Omental fat pad (tissue), 4 donors: ENCODE measurements at places on chromosomes 4 and X. TPM values are rescaled to one million over a fixed set of nuclear protein-coding genes. Genes with fewer than 3 reads are reported as not detected.

CLDN22 gene
- total RNA-seq = not detected

- no peak for DNase-seq
These were observed 85.7 kb upstream of the TENT5D start for GRCh38 chrX:80334583-80334982.

- DNase-seq = no peak
These were observed 212.5 kb upstream of the ZIC3 start for GRCh38 chrX:137353404-137353803.

DNA sequence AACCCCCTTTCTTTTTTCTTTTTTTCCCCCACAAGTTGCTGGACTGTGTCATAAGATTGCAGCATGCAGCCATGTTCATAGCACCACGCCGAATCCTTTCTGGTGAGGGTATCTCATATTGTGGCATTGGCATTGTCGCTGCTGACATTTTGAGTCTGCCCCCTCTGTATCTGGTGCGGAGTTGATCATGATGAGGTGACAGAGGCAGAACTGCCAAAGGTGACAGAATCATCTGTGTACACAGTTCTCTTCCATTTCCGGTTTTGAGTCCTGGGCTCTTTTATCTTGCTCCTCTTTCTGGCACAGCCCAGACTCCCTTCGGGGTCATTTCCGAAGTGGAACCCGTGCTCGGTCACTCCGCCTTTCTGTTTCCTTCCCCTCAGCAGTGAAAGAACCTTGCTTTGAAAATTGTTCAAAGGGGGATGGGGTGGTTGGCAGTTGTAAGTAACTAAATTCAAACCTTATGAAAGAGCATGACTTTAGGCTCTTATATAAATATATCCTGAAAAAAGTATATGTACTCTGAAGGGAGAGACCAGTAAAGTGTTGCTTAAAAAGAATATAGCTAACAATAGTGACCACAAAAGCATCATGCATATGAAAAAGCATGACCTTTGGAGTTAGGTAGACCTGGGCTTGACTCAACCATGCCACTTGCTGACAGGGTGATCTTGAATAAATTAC is 55.0 kb upstream of the BMP2K start:
- no peak for DNase-seq

DNA sequence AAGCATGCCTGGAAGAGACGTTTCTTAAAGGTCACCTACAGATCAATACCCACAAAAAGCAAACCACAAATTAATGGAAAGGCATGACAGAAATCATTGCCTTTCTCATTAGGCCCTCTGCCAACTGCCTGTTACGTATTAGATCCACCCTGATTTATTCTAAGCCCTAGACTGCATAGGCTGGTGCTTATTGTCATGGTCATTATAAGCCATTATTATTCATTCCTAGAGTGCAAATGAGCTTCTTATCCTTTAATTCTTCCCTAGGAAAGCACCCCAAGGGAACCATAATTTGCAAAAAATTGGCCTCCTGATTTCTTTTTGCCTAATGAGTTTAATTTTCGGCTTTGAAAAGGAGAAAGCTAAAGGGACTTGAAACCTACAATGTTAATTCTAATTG is 184.2 kb upstream of the GPRIN3 start:
- DNase-seq = no peak

PAGE2B gene
- not detected for total RNA-seq

GRCh38 chrX:110178179-110178865 is 139.6 kb downstream of the AMMECR1 start:
- no peak for DNase-seq

INTU gene
- 10.6 TPM for total RNA-seq

DNA sequence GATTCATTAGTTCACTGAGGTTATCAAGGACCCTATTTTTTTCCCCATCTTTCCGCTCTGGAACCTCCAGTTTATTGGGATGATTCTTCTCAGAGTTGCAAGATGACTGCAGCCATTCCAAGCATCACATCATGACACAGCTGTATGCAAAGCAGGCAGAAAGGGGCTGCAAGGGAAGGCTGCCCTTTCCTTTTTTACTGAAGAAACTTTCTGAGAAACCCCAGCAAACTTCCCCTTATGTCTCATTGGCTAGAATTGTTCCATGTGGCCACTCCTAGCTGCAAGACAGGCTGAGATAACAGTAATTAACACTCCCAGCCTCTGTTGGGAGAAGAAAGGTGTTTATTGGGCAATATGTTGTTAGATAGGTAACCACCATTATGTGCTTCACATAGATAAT is 102.6 kb downstream of the SATL1 start:
- no peak for DNase-seq

- DNase-seq = no peak
These were observed 43.6 kb upstream of the UCP1 start for GRCh38 chr4:140612357-140612756.

DNA sequence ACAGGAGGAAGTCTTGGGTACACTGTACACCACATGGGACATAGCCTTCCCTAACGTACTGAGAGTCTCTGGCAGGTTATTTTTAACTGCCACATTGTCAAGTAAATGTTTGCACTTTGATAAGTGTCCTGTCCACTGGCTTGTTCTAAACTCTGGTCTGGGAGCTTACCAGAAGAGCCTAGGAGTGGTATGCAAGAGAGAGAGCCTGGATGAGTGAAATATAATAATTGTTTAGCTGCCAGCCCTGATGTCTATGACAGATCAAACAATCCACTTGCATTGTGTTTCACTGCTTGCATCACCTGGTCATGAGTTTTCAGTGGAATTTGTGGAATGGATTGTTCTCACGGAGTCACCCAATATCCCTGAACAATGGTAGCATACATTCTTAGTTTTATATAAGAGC is 91.6 kb downstream of the SHROOM3 start:
- DNase-seq = no peak

DNA sequence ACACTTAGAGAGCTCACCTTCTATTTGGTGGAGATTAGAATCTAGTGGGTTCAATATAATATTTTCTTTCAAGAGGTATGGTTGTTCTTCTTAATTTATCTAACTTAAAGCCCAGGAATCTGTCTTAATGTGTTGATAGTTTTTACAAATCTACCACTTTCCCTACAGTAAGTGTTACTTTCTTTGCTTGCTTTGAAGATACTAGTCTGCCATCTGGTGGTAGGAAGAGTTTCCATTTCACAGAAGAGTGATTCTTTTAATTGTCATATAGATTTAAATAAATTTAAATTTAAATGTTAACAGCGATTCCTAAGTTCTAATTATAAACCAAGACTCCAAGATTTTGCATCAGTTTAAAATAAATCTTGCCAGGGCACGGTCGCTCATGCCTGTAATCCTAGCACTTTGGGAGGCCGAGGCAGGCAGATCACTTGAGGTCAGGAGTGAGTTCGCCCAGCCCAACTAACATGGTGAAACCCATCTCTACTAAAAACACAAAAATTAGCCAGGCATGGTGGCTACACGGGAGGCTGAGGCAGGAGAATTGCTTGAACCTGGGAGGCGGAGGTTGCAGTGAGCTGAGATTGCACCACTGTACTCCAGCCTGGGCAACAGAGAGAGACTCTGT is 43.5 kb downstream of the NUDT9 start:
- DNase-seq = no peak

FAM9B gene
- total RNA-seq = not detected

GRCh38 chr4:98802770-98803198 is 126.1 kb downstream of the EIF4E start:
- DNase-seq = no peak

SULT1B1 gene
- total RNA-seq = 3.1 TPM

IL2 gene
- total RNA-seq = not detected

NMU gene
- not detected for total RNA-seq

DNA sequence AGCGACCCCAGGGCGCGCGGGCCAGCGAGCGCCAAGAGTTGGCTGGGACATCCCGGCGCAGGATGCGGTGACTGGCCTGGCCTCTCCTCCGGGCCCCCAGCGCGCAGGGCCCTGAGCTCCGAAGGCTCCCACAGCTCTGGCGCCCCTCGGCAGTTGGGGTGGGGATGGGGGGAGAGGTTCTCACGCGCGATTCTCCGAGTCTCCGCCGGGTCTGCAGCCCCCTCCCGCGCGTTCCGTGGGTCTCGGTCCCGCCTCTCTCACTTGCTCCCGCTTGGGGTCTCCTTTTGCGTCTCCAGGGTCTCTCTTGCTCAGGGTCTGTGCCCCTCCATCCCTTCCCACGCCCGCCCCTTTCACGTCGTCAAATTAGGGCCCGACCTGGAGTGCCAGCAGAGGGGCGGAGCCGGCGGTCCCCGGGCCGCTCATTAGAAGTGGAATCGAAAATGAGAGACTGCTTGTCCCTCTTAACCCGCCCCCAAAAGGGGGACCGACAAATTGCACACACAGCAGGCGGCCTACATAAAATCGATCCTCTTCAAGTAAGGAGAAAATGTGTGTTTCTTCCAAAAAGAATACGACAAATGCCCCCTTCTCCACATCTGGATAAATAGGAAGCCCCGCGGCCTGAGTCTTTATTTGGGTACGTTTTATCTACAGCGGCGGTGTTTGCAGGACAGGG is 877 bp upstream of the NKX1-1 start:
- no peak for DNase-seq

- DNase-seq = no peak
These were observed 274.7 kb upstream of the FGF13 start for GRCh38 chrX:138986235-138986634.

GRCh38 chrX:47178337-47178736 is 15.3 kb upstream of the UBA1 start:
- no peak for DNase-seq

CCKAR gene
- not detected for total RNA-seq

- DNase-seq = no peak
These were observed 310.0 kb downstream of the ARHGAP24 start for GRCh38 chr4:85784947-85785346.

KDR gene
- total RNA-seq = 160 TPM

DNA sequence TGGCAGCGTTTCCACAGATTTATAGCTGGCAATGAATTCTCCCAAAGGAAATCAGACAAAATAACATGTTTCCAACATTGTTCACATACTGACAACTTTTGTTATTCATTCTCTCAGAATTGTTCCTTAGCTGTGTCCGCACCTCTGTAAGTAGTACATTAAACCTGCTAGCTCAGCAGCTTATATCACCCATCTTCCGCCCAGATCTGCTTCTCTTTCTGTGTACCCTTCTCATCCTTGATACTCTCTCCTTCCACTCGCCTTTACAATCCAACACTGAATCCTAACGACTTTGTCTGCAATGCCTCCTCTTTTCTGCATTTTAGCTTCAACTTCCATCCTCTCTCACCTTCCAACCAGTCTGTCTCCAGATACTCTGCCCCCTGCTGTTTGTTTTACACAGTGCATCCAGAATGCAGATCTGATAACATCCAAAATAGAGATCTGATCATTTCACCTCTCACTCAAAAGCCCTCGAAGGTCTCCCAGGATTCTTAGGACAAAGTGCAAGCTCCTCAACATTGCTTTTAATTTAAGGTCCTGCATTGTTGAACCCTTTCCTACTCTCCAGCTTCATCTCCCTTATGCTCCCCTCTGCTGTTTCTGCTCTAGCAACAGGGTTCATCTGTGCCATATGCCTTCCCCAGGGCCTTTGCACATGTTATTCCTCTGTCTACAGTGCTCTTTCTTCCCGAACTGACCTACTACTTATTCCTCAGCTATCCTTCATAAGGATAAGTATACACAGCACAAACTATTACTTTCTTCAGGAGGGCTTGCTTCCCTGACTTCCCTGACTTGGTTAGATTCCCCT is 67.3 kb upstream of the VBP1 start:
- no peak for DNase-seq

KLF3 gene
- 64.9 TPM for total RNA-seq

ANXA5 gene
- 810 TPM for total RNA-seq

GRCh38 chr4:137471461-137471860 is 60.8 kb downstream of the PCDH18 start:
- no peak for DNase-seq

- no peak for DNase-seq
These were observed 140.0 kb downstream of the COL4A6 start for GRCh38 chrX:108298165-108298602.

NAP1L2 gene
- 4.0 TPM for total RNA-seq

DNA sequence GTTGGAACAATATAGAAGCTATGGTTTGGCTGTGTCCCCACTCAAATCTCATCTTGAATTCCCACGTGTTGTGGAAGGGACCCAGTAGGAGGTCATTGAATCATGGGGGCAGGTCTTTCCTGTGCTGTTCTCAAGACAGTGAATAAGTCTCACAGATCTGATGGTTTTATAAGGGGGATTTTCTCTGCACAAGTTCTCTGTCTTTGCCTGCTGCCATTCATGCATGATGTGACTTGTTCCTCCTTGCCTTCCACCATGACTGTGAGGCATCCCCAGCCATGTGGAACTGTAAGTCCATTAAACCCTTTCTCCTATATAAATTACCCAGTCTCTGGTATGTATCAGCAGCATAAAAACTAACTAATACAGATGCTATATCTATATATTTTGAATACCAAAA is 135.2 kb upstream of the EDNRA start:
- DNase-seq = no peak

DNA sequence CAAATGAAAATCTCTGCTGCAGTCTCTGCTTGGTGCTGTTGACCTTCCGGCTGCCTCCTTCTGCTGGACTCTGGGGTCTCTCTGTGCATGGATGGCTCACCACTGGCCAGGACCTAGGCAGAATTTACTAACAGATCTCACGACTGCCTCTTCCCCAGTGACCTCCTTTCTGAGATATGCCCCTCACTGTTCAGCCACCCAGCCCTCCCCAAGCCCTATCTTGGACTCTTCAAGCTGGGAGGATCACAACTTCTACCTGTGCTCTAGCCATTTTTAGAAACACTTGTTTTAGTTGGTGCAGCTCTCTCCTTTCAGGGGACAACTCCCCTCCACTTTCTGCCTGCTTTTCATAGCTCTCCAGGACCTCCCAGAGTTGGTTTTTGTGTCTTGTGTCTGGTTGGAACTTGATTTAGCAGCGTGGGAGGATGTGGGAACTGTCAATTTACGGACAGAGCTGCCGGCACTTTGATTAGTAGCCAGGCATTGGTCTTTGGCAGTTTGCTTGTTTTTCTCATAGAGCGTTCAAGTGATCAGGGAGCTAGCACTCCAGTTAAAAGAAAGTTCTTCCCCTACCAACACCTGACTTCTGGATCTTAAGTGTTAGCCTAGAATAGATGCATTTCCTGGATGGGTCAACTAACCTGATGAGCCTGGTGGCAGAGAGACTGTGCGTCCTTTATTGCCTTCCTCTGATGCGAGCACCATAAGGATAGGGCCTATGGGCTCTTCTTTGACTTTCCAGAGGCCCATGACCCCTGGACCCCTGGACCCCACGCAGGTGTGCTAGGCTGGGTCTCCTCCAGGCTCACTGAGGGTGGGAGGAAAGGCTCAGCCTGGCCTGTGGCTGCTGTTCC is 6.5 kb downstream of the RGS12 start:
- DNase-seq = no peak
